Stimulated activated CD4-positive, alpha-beta T cell treated with anti-CD3 and anti-CD28 coated beads, Interleukin-4, amount 100 ng/mL, for 1 hour (primary cell): ENCODE measurements at places on chromosomes 7 and 10.
A peak's percentile ranks its signal among the peaks of the same experiment; 100 is the strongest.

GRCh38 chr7:66099232-66099550 is 15.5 kb upstream of the CRCP start:
- DNase-seq = no peak

GRCh38 chr7:44060948-44061644 is 4.3 kb downstream of the PGAM2 start:
- DNase-seq = no peak

DNA sequence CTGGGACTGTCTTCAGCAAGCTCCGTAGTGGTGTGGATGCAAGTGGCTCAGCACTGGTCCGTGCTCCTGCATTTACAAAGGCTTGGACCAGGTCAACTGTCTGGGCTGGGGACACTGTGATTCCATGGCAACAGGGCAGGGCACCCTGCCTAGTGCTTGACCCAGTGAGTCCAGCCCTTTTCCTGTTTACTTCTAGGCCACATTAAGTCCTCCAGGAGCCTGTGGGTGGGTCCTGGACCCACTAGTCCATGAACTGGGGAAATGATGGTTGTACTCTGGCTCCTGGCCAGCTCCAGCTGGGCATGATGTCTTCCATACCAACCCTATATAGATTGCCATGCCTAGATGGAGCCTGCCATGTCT is 152.0 kb downstream of the RPS24 start:
- no peak for DNase-seq

GRCh38 chr10:14554091-14554490 is 220.6 kb downstream of the FAM107B start:
- DNase-seq = no peak

DNA sequence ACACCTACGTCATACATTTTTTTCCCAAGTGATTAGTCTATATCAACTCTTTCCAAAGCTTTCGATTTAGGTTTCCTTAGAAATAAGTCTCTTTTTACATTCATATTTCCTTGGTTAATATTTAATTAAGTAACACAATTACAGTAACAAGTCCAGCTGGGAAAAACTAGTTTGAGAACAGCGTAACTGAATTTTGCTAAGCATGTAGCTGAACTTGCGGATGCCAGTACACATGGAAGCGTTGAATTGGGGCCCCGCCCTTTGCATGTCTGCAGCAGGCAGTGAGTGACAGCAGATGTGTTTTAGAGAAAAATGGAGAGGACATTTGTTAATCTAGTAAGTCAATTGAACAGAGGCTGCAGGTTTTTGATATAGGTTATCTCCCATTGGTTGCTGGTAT is 72.5 kb downstream of the TAF3 start:
- no peak for DNase-seq

DNA sequence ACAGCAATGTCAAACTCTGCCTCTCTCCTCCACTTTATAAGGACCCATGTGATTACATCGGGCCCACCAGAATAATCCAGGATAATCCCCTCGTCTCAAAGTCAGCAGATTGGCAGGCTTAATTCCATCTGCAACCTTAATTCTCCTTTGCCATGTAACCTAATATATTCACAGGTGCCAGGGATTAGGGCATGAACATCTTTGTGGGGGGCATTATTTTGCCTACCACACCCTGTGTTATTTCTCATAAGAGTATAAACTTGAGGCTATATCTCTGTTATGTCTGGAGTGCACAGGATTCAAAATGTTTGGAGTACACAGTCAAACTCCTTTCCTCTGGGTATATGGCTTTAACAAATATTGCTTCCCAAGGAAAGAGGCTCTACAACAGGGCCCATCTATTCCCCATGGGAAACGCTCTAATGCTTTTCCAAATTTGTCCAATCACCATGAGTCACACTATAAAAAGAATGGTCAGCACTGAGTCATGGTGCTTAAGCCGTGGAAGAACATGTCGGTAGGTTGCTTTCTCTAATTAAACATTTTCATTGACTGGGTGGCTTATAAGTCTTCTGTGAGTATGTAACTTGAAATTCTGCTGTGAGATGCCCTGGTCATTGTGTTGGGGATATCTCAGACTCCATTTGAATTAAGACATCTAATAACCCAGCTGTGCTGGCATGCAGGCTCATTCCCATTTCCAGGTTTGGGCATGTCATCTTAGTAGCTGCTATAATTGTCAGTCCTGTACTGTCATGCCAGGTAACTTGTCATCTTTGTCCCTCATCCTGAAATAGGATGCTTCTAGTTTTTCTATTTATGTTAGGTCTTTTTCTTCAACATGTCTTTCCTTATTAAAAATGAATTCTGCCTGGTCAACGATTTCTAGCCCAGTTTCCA is 11.5 kb upstream of the AKR1B10 start:
- no peak for DNase-seq

DNA sequence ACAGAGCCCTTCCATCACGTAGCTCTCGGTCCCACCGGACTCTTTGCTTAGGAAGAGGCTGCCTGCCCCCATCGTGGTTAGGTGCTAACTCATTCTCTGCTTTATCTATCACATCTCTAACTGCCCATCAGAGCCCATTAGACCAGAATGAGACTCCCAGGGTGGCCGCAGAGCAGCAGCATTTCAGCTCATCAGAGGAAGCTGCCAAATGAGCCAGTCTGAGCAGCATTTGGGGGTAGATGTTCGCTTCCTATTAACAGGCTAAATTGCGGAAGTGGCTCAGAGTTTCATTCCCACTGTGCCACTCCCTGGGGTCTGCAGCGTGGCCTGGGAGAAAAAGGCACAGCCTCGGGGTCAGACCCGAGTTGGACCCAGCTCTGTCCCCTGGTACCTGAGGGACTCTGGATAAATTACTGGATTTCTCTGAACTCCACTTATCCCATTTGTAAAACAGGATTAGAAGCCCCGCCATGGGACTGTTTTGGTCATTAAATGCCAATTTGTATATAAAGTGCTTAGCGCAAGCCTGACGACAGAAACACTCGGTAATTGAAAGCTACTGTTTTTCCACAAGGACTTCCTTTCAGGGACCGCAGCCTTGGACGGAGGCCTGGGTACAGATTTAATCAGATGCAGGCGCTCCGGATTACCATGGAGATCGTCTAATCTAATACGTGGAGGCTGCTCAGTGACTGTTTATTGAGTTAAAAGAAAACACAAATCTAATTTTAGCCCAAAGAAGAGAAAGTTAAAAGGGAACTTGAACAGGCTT is 73.8 kb upstream of the PRLHR start:
- no peak for DNase-seq

DNA sequence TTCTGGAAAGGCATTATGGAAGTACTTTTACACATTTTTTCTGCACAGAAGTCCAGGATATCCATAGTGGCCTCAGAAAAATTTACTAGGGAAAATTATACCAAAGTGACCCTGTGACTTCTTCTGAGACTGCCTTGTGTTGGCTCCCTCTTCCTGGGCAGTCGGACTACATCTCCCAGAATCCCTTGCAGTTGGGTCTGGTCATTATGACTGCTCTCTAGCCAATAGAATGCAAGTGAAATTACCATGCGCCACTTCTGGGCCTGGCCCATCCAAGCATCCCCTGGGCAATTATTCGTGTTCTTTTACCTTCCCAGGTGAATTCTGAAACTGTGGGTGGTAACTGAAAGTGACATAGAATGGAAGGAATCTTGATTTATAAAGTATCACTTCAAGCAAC is 430.9 kb downstream of the ACTR3B start:
- DNase-seq = no peak

DNA sequence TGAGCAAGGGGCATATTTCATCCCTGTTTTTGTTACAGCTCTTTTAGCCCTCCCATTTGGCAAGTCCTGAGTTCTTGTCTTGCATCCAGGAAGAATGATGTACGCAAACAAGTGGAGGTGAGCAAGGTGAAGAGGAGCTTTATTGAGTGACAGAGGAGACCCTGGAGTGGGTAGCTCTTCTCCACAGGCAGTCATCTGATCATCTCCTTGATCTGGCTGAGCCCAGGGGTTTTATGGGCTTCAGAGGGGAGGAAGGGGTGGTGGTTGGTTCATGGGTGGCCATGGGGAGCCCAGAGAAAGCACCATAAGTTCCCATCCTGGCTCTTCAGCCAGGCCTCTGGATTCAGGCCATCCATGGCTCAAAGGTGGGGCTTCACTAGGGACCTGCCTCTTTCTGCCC is 21.9 kb downstream of the STEAP1 start:
- DNase-seq = no peak

- DNase-seq = no peak
Measured at GRCh38 chr10:68684413-68684812, 36.6 kb upstream of the CCAR1 start.

DNA sequence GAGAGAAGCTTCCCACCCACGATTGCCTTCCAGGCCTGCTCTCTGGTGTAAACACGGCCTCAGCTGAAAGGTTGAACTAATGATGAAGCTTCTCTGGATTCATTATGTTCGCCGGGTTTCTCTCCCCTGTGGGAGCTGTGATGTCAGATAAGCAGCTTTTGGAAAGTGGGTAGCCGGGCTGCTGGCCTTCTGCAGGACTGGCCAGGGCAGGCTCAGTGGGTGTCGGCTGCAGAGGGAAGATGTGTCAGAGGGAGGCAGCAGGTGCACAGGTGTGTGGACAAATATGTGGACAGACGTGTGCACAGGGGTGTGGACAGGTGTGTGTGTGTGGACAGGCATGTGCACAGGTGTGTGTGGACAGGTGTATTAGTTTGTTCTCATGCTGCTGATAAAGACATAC is 28.5 kb upstream of the PSMG3 start:
- no peak for DNase-seq

DNA sequence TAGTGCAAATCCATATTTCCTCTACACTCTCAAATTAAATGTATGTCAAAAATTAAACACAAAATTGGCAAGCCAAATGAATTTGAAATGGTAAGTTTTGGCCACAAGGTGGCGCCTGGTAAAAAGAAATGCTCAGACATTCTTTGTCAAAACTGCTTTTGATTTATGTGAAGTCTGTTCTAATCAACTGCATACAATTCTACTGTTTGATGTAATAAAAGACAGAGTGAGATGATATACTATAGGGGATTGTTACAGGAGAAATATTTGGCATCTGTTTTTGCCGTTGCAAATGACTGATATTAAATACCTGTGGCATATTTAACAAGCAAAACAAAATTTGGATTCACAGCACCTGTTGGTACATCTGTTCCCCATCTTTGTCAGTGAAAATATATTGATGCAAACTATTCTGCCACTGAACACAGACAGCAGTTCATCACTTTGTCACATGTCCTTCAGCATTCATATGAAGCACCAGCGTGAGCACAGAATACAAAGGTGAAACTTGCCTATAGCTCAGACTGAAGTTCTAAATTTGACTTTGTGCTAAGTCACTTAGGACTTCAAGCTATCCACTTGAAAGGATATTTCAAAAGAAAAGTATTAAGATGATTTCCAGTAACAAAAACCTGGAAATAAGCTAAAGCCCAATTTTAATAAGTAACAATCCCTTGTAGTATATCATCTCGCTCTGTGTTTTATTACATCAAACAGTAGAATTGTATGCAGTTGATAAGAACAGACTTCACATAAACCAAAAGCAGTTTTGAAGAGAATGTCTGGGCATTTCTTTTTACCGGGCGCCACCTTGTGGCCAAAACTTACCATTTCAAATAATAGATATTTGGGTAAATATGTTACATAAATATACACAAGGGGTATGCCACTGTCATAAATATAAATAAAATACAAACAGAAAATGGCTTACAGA is 10.2 kb upstream of the CH25H start:
- peak; percentile 61 for DNase-seq

DNA sequence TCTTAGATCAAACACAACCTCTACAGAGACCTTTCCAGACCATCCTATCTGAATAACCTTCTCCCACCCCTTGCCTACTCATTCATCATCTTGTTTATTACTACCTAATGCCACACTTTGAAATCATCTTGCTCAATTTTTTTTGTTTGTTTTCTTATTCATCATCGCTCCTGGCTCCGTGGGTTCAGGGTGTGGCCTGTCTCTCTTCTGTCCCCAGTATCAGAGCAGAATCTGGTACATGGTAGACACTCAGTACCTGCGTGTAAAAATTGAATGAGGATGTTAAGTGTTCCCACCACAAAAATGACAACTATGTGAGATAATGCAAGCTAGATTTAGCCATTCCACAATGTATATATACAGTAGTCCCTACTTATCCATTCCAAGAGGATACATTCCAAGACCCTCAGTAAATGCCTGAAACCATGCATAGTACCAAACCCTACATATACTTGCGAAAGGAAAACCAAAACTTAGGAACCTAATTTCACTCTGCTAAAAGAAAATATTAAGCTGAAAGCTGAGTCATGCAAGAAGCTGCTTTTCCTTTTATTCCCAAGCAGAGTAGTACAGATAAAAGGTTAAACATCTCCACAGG is 72.1 kb upstream of the SEC61G start:
- DNase-seq = no peak
